ENCODE measurements at places on chromosomes 11 and 22.

DNA sequence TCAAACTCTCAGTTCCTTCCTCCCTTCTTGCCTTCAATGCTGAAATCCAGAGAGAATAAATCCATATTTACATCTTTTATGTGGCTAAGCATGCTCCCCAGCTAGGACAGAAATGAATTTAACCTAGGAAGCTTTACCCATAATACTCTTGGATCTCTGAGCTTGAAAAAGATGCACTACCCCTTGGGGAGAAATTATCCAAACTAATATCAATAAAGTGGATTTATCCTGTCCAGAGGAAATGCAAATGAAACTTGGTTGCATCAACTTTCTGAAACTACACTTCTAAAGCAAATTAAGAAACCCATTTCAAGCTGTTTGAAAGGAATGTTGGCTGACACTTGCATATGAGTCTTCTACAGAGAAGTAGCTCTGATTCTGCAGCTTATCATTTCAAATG is 347.9 kb downstream of the TTC28 start:
- no peak for DNase-seq

- DNase-seq = no peak
Observed at GRCh38 chr11:61124574-61125309, 22.5 kb downstream of the CD5 start.

GRCh38 chr11:63961608-63962412 is 12.6 kb upstream of the COX8A start:
- DNase-seq = no peak

DNA sequence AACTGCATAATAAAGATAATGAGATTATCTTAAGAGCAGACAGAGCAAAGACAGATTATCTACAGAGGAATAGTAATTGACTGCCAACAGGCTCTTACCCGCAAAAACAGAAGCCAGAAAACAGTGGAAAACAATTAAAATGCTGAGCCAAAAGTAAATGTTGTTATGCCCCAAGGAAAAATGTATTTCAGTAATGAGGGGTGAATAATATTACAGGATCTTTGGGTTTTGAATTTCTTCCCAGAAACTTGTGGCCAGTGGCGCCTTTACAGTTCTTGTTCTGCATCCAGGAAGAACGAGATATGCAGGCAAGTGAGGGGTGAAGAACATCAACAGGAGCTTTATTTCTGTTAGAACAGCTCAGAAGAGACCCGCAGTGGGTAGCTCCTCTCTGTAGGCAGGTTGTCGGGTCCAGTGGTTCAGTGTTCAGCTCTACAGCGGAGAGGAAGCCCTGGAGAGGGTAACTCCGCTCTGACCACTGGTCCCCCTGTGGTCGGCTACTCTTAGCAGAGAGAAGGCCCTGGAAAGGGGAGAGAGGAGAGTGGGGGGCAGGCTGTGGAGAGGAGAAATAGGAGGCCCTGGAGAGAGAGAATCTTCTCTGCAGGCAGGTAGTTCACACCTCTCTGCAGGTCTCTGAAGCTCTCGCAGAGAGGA is 51.8 kb upstream of the SC5D start:
- DNase-seq = peak; percentile 52

DNA sequence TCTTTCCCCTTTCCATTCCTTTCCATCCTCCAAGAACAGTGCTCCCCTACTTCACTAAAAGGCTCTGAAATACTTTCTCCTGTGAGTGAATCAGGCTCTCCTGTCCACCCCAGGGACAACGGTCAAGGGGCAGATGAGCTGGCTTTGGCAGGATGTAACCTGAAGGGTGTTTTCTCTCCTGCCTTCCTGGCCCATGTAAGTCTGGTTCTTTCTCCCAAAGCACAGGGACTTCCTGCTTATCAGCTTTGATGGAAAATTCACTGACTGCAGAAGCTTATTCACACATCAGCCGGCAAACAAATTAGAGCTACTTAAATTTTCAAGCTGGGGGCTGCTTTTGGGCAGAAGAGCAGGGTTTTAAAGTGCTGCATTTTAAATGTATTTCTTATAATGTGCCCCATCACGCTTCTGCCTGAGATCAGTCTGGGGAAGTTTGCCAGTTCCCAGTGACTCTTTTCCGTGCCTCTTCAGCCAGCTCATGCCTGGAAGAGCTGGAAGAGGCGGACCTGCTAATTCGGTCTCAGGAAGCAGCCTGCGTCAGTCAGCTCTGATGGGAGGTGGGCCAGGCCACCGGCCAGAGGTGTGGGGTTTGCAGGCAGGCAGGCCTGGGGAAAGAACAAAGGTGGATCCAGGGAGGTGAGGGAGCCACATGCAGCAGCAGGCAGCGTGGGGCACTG is 140.4 kb upstream of the TBCEL start:
- no peak for DNase-seq

DNA sequence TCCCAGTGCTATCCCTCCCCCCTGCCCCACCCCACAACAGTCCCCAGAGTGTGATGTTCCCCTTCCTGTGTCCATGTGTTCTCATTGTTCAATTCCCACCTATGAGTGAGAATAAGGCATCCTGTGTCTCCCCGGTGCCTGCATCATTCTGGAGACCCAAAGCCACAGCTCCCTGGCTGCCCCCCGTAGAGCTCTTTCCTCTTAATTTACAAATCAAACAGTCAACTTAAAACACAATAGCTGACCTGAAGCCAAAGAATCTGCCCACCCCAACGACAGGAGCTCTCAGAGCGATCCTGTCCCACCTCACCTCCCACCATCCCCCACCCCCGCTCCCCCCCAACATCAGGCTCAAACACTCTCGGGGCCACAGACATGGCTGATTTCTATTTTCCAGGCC is 558.3 kb downstream of the BRD1 start:
- no peak for DNase-seq

DNA sequence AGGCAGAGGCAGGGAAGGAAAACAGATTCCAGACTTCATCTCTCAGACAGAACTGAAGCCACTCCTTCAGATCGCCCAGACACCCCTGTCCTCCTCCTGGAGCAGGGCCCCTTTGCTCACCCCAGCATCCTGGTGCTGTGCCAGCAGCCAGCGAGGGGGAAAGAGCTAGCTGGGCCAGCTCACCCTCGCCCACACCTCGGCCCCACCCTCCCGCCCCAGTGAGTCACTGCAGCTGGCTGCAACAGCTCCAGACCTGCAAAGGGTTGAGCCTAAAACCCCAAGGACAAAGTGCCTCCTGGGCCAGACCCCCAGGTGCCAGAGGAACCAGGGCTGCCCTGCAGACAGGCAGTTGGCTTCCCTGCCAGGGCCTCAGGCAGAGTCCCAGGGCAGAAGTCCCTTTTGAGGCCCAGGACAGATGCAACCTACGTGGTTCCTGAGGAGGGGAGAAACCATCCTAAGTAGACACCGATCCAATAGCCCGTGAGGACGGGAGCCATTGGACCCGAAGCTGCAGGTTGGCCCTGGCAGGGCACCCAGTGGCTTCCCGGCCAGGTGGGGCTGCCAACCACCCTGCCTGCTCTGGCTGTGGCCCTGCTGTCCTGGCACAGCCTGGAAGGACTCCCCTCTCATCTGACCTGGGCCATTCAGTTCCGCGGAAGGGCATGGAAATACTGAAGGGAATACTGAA is 7.2 kb downstream of the AHNAK start:
- DNase-seq = no peak

- no peak for DNase-seq
Observed at GRCh38 chr22:43385770-43386641, 25.8 kb upstream of the MPPED1 start.

DNA sequence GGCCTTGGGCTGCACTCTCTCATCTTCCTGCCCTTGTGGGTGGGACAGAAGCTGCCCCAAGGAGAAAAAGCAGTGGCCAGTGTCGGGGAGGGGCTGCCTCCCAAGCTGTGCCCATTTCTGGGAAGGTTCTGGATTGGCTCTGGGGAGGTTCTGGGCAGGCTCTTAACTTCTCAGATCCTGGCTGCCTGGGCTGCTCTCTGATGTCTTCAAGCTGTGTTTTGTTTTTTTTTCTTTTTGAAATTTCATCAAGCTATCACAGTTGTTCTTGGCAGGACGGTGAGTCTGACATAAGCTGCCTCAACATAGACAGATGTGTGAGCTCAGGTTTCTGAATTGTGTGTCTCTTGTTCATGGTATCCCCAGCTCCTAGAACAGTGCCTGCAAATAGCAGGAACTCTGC is 1032.0 kb downstream of the BRD1 start:
- DNase-seq = no peak

- DNase-seq = no peak
Observed at GRCh38 chr11:122656073-122656630, 630 bp downstream of the UBASH3B start.

DNA sequence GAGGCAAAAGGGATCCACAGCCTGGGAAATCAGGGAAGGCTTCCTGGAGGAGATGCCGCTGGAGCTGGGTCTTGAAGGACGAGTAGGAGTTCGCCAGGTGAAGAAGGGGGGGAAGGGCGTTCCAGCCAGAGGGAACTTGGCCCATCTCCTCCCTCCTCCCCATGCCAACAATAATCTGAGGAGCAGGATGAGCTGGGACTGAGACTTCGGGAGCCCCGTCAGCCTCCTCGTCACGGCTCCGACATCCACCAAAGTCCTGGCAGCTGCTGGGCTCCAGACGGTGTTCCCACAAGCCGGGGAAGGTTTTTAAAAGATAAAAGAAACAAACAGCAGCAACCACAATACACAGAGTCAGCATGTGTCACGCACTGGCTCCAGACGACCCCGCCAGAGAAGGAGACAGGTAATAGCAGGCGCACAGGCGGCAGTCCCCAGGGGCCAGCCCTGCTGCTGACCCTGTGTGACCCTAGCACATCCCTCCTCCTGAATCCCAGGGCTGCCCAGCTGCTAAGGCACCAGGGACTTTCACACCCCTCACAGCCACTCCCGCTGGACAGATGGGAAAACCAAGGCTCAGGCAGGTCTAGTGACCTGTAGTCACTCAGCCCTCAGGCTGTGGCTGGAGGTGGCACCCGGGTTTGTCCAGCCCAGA is 37.3 kb downstream of the NUP50 start:
- no peak for DNase-seq
